ENCODE measurements at places on chromosomes 6 and 20.

- DNase-seq: no peak
Observed at GRCh38 chr6:118354641-118355040, 193.5 kb upstream of the PLN start.

DNA sequence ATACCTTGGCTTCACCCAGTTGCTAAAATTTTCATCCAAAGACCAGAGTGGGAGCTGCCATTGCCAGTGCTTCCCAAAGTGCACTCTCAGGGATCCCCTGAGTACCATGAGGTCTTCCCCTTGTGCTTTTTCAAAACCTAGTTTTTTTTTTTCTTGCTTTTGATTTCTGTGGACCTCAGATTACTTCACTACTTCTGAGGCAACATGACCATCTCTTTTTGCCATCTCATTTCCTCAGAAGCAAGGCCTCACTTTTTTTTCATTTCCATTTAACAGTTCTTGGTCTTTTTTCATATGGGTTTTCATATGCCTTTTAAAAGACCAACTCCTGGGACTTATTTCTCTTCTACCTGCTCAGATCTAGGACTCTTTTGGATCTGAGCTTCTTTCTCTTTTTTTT is 64.1 kb upstream of the MMS22L start:
- no peak for DNase-seq

DNA sequence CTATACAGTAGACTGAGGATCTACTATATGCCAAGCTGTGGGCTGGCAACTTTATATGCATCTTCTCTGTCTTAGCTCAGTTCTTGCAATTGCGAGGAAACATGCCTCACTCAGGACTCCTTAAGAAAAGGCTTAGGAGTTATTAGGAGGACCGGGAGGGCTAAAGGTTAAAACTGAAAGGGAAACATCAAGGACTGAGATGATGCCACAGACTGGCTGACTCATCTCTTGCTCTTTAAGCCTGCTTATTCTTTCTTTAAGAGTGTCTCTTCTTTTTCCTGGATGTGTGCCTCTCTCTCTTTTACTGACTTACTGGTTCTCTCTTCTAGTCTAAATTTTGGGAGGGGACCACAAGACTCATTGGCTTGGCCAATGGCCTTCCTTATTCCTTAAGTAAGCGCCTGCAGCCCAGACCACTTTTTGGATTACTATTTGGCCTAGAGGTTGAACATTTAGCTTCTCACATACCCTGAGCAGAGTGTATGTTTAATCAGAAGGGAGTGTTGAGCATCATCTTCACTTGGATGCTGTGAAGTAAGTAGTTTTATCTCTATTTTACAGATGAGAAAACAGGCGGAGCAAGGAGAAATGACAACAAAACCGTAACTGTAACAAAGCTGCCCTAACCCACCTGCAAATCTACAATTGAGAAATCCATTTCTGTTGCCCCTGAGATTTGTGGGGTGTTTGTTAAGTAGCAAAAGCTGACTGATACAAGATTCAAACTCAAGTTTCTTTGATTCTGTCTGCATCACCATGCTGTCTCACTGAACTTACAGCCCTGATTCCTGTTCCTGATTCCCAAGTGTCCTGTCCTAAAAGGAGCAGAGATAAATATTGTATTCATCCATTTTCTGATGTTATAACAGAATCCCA is 7.2 kb upstream of the SDC4 start:
- no peak for DNase-seq

DNA sequence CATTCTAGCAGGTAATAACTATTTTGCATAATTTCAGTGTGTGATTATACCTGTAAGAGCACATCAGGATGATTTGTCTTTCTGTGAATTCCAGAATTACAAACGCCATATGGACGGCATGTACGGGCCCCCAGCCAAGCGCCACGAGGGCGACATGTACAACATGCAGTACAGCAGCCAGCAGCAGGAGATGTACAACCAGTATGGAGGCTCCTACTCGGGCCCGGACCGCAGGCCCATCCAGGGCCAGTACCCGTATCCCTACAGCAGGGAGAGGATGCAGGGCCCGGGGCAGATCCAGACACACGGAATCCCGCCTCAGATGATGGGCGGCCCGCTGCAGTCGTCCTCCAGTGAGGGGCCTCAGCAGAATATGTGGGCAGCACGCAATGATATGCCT is 122.7 kb downstream of the TMEM242 start:
- DNase-seq: no peak

GRCh38 chr6:107275330-107275865 is 160.1 kb upstream of the BEND3 start:
- DNase-seq: no peak

DNA sequence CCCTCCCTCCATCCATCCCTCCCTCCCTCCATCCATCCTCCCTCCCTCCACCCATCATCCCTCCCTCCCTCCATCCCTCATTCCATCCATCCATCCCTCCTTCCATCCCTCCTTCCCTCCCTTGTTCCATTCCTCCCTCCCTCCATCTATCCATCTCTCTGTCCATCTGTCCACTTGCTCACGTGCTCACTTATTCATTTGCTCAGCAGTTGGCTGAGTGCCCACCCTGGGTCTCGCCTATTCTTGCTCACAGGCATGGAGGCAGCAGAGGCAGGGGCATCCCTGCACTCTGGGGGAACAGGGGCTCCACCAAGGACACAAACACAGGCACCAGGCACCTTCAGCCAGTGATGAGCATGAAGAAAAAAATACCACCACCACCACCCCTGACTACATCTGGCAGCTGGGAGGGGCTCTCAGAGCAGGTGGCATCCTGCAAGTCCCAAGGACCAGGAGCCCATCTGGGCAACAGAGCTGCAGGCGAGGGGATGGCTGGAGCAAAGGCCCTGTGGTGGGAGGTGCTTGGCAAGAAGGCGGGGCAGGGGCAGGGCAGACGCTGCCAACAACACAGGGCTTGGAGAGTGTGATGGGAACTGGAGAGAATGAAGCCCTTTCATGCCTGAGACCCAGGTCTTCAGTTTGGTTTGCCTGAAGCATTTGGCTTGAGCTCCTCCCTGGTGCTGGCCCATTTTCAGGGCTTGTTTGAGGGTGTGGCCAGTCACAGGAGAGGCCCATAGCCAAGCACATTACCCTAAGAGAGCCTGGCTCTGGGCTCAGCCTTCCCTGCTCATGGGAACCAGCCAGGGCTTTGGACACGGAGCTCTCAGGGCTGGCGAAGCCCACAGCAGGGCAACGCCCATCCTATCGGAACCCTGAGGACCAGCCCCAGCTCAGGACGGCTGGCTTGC is 40.2 kb upstream of the MRGBP start:
- DNase-seq: no peak

GRCh38 chr6:67287566-67287965 is 1347.5 kb upstream of the ADGRB3 start:
- no peak for DNase-seq

DNA sequence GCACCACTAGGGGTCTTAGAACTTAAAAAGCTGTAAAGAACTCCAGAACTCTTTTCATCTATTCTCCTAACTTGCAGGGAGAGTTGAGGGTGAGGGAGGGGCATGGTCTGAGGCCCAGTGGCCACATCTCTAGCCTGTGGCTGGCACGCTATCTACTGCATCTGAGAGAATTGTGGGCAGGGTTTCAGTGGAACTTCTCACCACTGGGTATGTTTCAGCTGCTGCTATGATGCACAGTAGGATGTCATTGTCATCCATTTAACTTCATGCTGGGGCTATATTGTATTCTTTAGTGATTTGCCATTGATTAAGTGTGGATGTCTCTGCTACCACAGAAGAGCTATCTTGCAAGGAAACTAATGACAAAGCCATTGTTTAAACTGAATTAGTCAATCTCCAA is 4.5 kb downstream of the TMEM14A start:
- no peak for DNase-seq

GRCh38 chr6:1590580-1590979 is 19.1 kb upstream of the FOXC1 start:
- DNase-seq: no peak

GRCh38 chr6:138289739-138290138 is 71.4 kb upstream of the PBOV1 start:
- DNase-seq: no peak

DNA sequence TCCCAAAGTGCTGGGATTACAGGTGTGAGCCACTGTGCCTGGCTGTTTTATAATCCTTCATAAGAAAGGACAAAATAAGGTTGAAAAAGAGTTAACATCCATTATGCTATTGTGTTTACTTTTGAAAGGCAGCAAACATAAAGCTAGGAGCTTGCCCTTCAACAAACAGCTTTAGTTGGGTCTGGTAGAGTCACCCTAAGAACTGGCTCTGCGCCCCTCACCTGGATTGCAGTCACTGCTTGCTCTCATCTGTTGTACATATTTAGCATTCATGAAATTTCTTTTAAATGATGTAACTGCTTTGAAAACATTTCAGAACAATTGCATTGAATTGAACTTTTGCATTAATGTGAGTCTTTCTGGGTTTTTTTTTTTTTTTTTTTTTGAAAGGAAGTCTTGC is 38.9 kb downstream of the JARID2 start:
- no peak for DNase-seq

GRCh38 chr20:642398-643174 is 10.4 kb downstream of the SRXN1 start:
- no peak for DNase-seq

GRCh38 chr6:15500078-15500740 is 162.6 kb downstream of the DTNBP1 start:
- no peak for DNase-seq

- DNase-seq: no peak
Observed at GRCh38 chr6:133906050-133906449, 17.1 kb downstream of the TCF21 start.

DNA sequence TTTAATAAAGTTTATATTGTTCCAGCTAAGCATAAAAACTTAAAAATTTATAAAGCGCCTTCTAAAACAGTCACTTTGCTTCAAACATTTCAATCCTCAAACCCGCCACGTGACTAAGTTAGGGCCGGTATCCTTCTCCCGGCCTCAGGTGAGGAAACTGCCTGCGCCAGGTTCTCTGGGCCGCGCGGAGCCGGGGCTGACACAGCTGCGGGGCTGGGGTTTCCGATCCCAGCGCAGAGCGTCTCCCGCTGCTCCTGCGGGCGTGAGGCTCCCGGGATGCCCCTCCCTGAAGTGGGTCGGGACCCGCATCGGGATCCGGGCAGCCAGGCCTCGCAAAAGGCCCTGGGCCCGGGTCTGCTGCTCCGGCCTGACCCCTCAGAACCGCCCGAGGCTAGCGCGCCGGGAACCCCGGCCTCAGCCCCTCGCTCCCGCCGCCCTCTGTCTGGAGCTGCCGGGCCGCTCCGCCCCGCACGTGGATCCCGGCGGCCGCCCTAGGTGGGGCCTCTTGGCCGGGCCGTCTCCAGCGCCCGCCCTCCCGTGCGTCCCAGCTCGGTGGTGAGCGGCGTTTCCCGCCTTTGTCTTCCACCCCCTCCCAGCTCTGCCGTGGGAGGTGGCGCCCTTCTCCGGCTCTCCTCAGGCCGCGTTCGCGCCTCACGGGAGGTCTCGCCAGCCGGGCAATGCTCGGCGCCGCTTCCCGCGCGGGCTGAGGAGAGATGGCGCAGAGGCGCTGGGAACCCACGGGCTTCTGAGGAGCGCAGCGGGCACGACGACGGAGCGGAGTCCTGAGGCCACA is 267.9 kb downstream of the DLL1 start:
- no peak for DNase-seq

GRCh38 chr6:26311012-26311384 is 54.0 kb upstream of the BTN3A2 start:
- DNase-seq: no peak

DNA sequence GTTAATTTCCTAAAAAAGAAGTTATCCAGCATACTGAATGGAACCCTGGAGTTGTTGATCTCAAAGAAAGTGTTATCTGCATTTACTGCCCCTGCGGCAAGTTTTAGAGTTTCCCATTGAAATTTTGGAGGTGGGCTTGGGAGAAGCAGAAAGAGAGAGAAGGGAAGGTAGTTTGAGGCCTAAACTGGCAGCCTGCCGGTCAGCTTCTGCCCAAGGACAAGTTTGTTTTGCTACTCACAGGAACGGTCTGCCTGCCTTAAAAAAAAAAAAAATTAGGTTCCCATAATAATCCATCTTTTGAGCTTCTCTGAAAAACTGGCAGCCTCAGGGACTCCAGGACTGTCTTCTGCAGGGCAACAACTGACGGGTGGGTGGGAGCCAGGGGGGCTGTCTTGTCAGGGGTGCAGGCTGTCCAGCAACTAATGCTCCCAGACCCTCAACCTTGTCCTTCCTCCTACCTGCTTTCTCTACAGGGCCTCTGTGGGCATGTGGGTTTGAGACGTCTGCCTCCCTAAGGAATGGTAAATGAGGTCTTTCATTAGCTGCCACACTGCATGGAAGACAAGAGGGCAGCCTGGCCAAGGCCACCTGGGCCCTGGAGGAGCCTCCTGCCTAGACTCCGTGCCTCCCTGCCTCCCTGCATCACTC is 176.1 kb upstream of the KCNG1 start:
- DNase-seq: no peak

- peak; percentile 66 for DNase-seq
Observed at GRCh38 chr20:43752561-43753301, 25.9 kb upstream of the GTSF1L start.

DNA sequence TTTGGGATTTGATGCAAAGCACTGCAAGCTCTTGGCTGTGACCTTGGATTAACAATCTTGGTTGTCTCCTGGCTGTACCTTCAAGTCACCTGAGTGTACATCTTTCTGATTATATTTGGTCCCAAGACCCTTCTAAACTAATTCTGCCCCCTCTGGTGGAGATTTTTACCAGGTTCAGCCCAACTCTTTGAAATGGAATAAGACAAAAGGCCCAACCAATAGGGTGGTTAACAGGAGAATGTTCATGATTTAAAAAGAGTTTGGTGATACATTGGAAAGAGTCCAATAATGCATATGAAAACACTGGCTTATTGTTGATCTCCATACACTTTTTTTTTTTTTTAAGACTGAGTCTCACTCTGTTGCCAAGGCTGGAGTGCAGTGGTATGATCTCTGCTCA is 77.5 kb upstream of the CD83 start:
- DNase-seq: no peak

GRCh38 chr20:48716086-48716485 is 111.7 kb downstream of the PREX1 start:
- DNase-seq: no peak

DNA sequence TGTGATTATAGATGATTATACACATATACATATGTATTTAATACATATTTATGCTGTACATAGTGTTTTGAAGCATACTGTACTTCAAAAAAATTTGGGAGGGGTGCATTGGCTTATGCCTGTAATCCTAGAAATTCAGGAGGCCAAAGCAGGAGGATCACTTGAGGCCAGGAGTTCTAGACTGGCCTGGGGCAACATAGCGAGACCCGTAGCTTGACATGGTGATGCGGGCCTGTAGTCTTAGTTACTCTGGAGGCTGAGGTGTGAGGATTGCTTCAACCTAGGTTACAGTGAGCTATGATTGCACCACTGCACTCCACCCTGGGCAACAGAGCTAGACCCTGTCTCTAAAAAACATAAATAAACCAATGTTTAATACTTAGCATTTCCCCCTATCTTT is 1.6 kb upstream of the FAM110A start:
- DNase-seq: no peak

- no peak for DNase-seq
Observed at GRCh38 chr6:33714385-33715040, 3.0 kb upstream of the UQCC2 start.
